ENCODE measurements at places on chromosomes 2 and 18. TPM values are rescaled to one million over a fixed set of nuclear protein-coding genes. Genes with fewer than 3 reads are reported as not detected.
A peak's percentile ranks its signal among the peaks of the same experiment; 100 is the strongest.

GRCh38 chr2:156818944-156819343, 382.8 kb downstream of the GPD2 start:
- no peak for DNase-seq

DNA sequence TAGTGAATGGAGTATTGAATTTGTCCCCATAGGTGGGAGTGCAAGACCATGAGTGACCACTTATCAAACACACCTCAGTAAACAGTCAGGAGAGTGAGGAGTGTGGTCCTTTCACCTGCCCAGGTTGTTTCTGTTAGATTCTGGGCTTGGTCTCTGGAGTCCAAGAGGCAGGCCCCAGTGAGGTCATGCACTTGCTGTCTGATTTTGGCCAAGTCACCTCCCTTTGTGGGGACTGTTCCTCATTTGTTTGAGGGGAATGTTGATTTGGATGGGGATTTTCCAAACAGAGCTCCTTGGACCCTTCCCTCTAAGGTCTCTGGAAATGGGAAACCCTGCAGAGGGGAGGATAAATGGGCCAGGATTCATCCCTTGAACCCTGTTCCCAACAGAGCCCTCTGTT, 7.3 kb downstream of the IL1RN start:
- DNase-seq: no peak

- DNase-seq: no peak
Observed at GRCh38 chr2:68698567-68699377, 35.8 kb upstream of the ARHGAP25 start.

GRCh38 chr18:54020156-54020745, 204.2 kb downstream of the MBD2 start:
- DNase-seq: no peak

- DNase-seq: no peak
Observed at GRCh38 chr2:54042897-54043620, 72.3 kb upstream of the PSME4 start.

The AGXT gene
- not detected for total RNA-seq

- peak; percentile 51 for DNase-seq
Observed at GRCh38 chr2:136327162-136327852, 209.4 kb upstream of the CXCR4 start.

The GALM gene
- 1.6 TPM for total RNA-seq

The TRIM54 gene
- not detected for total RNA-seq

DNA sequence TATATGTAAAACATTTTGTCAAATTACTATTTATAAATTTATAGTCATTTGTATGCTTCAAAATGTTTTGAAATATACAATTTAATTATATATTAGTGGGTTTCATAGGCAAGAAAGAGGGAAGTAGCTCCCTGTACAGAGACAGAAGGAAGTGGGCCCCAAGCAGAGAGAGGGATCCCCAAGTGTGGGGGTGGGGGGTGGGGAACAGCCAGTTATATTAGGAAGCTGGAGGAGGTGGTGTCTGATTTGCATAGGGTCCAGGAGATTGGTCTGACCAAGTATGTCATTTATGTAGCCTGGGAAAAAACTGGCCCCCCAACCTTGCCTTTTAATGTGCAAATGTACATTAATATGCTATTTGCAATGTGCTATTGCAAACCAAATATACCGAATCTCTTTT, 76.5 kb upstream of the ZSWIM2 start:
- DNase-seq: no peak

DNA sequence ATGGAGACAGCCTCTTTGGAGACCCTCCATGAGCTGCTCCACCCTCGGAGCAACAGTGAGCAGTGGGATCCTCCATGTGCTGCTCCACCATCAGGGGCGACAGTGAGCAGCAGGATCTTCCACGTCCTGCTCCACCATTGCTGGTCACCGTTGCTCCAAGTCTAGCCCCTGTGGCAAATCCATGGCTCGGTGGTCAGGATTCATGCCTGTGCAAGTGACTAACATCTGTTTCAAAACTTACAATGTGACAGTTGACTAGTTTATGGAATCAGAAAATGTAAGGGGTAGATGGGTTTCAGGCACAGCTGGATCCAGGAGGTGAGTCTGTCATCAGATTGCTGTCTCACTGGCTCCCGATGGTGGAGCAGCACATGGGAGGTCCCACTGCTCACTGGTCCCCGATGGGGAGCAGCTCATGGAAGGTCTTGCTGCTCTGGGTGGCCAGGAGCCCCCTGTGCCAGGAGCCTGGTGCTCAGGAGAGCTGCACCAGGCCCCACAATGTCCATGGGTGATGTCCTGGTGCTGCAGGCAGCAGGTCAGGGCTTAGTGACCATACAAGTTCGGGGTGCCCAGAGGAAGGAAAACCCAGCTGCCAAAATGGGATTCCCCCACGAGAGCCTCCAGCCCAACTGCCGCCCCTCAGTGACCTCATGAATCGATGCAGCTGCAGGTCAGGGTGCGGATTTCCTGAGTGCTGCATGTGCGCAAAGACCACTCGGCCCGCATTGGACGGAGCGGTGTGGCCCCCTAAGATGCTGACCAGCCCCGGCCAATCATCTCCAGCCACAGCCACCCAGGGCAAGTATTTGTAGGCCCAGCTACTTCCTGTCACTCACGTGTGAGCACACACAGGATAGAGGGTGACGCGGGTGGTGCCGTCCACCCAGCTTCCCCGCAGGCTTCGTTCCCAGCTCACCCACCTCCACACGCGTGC, 116.5 kb upstream of the OTOS start:
- DNase-seq: no peak

The KCNJ13 gene
- total RNA-seq: not detected

DNA sequence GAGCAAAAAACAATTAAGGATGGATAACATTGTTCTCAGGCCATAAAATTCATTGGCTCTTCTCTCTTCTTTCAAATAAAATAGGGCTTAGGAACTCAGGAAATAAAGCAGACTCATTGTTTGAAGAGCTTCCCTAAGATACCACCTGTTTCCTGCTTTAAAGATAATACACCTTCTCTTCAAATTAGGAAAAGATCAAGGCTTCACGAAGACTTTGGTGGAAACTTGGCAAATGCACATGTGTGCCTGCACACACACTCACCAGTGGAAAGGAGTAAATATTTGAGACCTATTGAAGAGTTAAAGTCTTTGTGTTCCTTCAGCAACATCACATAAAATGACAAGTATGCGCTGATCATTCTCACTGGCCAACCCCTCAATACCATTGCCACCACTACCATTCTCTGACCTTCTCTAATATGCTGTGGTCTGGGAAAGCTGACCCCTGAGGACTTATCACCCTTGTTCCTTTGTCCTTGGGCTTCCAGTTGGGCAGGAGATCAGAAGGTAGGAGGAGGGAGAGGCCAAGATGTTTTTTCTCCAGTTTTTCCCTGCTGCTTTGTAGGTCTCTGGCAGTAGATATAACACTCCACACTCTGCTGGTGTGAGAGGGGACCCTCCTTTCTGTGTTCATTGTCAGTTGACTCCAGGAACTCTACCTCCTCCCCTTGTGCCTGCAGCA, 53.5 kb upstream of the SPOPL start:
- no peak for DNase-seq

GRCh38 chr2:235677937-235678336, 184.1 kb downstream of the AGAP1 start:
- DNase-seq: no peak

The TACR1 gene
- not detected for total RNA-seq

GRCh38 chr2:3759761-3760160, 56.4 kb downstream of the DCDC2C start:
- DNase-seq: no peak

The CIDEA gene
- total RNA-seq: not detected

- no peak for DNase-seq
Observed at GRCh38 chr2:216474925-216475670, 23.5 kb upstream of the RPL37A start.

DNA sequence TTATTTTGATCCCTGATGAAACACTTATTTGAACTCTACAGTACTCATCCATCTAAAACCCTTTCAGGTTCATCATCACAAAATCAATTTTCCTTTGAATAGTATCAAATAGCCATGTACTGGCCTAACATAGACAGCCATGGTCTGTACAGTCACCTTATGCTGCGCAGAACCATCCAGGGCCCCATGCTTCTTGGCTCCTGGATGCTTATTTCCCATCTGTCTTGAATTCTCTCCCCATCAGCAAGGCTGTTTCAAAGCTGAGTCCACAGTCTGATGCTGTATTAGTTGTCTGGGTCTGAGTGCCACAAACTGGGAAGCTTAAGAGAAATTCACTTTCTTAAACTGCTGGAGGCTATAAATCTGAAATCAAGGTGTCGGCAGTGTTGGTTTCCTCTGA, 290.2 kb downstream of the OSR1 start:
- no peak for DNase-seq

DNA sequence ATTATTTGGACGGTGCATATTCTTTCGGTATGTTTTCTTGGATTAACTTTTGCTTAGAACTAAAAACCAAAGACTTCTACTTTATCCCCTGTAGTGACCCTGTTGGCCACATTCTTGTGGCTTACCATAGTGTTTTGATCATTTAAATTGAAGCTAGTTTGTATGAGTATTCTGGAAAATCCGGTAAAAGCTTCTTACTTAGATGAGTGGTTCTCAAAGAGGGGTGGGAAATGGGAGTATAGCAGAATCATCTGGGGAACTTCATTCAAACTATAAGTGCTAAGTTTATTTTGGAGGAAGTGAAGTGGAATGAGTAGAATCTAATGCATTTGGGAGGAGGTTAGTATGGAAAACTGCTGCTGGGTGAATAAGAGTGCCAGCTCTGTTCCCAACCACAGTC, 3.8 kb downstream of the PPP1CB start:
- no peak for DNase-seq

All from bronchial epithelial cell (primary cell).